ENCODE measurements at places on chromosomes 2 and 18.

GRCh38 chr2:45908316-45909170 is 257.1 kb downstream of the PRKCE start:
- no peak for DNase-seq

GRCh38 chr2:23285091-23285800 is 99.7 kb upstream of the KLHL29 start:
- DNase-seq = no peak

DNA sequence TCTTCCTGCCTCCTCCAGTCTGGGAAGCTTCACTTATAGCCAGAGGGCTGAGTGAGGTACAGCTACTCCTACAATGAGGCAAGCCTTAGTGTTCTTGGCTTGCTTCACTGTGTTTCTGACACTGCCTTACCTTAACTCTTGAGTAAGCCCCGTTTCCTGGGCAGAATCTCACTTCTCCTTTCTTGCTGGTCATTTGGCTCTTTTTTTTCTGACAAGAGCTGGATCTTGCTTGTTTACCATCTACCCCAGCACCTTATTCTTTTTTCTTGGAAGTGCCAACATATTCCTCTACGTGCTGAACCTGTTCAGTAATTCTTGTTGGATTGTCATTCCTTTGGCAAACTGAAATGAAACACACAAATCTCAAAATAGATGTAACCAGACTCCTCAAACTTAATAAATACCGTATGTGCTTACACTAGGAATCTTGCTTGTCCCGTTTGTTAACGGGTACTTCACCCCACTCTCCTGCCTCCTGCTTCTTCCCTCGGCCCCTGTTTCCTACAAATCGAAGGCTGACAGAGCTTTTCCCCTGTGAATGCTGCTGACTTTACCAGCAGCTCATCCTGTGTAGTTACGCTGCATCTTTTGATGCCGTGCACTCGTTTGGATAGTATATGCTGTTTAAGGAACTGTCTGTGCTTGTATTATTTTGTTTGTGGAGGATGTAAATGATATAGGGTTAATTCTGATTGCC is 132.2 kb downstream of the FMNL2 start:
- DNase-seq = no peak

DNA sequence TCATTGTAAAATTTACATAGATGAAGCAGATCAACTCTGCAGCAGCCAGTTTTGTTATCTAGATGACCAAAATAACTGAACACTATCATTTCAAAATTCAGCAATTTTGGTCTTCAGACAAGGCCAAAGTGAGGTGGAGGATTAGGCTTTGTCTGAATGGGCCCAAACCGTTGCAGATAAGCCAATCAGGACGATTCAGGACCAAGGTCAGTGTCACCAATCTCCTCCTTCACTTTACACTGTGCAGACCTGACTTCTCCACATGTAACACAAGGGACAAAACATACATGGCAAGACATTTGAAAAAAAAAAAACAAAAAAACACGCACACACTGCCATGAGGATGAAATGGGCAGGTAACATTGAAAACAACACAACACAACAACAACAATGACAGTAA is 211.2 kb downstream of the NAPG start:
- no peak for DNase-seq

- no peak for DNase-seq
Measured at GRCh38 chr2:231146665-231147064, 21.8 kb upstream of the HTR2B start.

DNA sequence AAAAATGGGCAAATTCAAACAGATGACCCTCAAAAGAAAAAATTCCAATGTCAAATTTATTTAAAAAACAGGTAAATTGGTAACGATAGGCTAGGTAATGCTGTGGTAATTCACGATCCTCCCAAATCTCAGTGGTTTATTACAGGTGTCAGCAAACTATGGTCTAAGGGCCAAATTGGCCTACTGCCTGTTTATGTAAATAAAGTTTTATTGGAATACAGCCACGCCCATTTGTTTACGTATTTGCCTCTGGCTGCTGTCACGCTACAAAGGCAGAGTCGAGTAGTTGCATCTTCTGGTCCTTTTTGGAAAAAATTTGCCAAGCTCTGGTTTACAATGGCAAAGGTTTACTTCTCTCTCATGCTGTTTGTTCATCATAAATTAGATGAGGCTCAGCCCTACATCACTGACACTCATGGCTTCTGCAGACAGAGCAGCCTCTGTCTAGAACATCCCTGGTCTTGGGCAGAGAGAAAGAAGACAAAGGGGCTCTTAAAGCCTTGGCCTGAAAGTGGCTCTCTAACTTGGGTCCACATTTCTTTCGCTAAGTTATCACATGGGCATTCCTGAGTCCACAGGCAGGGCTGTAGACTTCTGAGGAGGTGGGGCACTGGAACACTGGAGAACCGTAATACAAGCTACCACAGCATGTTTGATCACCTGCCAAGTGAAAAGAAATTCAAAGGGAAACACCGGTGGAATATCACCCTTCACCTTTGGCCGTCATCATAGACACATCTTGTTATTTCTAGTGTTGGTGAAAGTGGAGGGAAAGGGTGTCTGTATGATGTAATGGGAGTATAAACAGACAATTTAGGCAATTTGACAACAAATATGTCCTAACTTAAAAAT is 34.8 kb downstream of the SP110 start:
- no peak for DNase-seq

- no peak for DNase-seq
Measured at GRCh38 chr2:85864654-85865053, 24.1 kb downstream of the ST3GAL5 start.

DNA sequence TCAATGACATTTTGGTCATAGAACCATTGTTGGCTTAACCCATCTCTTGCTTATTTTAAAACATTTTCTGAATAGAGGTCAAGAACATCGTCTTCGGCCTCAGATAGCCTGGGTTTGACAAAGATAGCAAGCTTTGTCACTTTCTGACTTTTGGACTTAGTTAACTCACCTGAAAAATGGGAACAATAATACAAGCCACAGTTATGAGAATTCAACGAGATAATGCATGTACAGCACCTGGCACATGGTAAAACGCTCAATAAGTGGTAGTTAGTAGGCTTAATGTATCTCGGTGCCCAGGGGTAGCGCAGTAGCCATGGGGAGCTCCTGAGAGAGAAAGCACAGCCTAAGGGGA is 446 bp upstream of the COPS7B start:
- DNase-seq = no peak

DNA sequence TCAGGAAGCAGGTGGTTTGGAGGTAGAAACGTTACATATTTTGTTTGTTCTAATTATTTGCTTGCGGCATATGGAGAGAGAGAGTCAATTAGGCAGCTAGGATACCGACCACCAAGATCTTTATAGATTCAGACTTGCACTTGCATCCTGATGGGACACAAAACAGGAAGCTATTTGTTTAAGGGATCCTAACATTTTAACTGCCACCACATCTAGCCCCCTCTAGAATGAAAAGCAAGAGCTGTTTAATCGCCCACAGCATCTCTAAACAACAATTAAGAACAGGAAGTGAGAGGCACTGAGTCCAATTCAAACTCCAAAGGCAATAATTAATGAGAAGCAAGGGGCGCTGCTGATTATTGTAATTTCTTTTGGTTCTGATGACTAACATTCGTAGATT is 182.0 kb upstream of the LINC00305 start:
- DNase-seq = no peak

DNA sequence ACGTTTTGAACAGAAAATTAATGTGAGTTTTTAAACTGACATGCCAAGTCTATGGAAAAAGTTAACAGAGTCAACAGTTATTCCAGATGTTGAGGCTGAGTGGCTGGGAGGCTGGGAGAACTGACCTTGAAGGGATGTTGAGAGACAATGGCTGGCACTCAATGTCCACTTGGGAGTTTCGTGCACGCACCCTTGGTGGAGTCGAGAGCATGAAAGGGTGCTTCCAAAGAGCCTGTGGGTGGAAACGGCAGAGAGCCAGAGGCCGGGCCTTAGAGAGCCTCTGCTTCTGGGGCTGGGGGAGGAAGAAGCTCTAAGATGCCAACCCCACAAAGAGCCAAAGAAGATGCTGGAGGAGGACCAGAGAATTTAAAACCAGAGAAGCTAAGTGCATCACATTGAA is 63.4 kb upstream of the L3MBTL4 start:
- no peak for DNase-seq

DNA sequence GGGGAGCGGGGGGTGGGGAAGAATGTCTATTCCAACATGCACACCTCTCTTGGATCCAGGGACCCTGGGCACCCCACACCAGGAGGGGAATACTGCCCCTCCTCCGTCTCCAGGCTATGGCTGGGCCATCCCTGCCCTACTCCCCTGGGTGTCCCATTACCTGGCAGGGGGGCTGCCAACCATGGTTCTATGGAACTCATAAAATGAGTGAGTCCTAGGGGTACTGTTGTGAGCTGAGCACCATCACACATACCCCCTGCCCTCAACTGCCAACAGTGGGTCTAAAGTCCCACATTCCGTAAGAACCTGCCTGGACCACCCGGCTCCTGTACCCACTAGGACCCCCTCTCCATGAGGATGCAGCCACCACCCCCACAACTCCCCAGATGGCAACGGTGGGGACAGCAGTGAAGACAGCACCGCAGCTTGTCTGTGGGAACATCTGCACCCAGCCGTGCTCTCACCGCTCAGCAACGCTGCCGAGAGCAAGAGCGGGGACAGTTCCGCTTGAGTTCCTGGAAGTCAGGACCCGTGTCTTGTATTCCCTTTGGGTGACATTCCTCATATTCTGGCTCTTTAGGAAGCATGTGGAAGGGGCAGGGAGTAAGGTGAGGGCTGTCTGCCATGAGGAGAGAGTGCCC is 41.5 kb downstream of the BIN1 start:
- DNase-seq = no peak

- DNase-seq = no peak
Measured at GRCh38 chr2:150532879-150533278, 45.4 kb upstream of the RND3 start.

DNA sequence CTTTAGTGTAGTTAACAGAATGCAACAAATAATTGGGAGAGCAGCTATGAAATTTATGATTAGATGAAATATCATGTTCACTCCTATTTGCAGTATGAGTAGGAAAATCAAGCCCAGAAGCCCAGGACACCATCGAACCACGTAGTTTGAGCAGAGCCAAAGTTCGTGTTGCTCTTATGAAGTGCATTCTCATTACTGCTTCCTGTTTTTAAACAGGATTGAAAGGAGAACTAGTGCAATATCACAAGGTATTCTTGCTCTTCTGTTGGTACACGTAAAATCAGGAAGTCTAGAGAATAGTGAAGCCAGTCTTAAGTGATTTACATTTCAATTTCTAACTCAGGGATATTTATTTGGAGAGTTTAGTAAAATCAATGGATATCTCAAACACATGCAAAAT is 21.1 kb downstream of the ARHGAP15 start:
- no peak for DNase-seq

- DNase-seq = no peak
Measured at GRCh38 chr2:122627388-122627787, 871.9 kb downstream of the TSN start.

GRCh38 chr18:24926649-24927048 is 425.3 kb downstream of the ZNF521 start:
- DNase-seq = no peak

DNA sequence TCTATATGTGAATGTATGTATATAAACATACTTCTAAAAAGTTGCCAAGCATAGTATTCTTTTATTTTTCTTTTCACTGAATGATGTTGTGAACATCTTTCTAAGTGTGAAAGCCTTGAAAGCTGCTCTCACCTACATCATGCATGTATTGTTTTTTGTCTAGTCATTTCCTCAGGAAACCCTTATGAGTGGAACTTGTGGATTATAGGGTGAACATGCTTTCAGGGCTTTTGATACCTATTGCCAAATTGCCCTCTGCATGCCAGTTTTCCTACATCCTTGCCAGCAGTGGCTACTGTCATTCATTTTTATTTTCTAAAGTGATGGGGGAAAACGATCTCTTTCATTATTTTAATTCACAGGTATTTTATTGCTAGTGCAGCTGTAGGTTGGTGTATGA is 78.3 kb downstream of the ADAM23 start:
- no peak for DNase-seq

GRCh38 chr2:150585221-150585971 is 97.9 kb upstream of the RND3 start:
- DNase-seq = no peak

DNA sequence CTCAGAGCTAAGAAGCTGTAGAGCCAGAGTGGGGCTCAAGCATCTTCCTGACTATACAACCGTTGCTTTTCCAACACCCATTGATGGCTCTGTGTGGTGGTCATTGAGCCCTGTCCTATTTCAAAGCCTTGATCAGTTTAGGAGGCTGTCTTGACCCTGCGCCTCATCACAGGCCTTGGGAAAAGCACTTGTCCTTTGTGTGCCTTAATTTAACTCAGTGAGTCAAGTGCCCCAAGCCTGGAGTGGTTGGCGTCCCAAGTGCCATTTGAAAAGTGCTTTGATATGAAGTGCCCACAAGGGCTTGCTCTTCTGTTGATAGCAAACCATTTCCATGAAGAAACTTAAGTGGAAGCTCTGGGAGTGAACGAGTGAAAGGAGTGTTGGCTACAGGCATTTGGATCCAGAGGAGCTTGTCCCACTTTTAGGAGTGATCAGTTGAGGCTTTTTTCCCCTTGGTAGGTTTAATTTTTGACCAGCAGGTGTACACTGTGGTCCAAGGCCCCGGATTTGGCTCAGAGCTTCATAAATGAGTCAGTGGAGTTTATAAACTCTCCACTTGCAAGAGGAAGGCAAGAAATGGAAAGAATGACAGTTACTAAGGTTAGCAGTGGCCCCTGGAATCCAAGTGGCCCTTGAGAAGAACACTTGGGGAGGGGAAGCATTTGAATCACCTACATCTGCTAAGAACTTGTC is 50.3 kb downstream of the ACTR2 start:
- DNase-seq = no peak

DNA sequence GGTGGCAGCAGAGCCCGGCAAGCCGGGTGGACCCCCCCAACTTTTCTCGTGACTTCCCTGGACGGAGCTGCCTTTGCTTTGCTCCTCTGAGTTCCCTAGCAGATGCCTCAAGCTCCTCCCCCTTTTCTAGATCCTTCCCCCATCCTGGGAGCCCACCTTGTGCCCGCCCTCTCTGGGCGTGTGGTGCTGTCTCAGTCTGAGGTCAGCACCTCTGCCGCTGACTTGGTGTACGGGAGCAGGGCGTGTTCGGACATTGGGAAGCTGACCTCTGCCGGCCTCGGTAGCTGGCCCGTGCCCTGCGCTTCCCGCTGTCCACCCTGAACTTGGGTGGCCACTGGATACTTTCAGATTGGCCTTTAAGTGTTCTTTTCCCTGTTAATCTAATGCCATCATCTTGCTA is 19.6 kb upstream of the ESPNL start:
- no peak for DNase-seq

DNA sequence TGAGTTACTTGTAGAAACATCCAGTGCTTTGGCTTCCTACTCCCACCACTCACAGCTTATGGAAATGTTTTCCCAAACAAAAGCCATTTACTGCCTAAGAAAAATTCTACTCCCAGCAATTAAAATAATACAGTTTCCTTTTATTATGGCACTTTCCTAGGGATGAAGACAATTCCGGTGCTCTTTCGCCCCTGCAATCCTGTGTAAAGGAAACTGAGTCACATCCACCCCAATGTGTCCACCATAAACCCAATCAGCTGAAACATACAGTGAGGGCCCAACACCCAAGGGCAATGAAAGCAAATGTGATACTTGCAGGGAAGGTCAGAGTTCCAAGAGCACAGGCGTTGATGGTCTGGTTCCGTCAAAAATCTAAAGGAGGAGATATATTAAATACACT is 62.0 kb upstream of the ST3GAL5 start:
- DNase-seq = no peak

GRCh38 chr18:57333940-57334339 is 18.4 kb upstream of the ST8SIA3 start:
- DNase-seq = no peak

Measured in activated CD4-positive, alpha-beta T cell treated with anti-CD3 and anti-CD28 coated beads, Interleukin-2, amount 50 U/mL, for 4 hours (primary cell).